Stimulated activated CD8-positive, alpha-beta memory T cell treated with anti-CD3 and anti-CD28 coated beads, Interleukin-4, amount 100 ng/mL, for 1 hour (primary cell): ENCODE measurements at places on chromosomes 2 and 18.
A peak's percentile ranks its signal among the peaks of the same experiment; 100 is the strongest.

DNA sequence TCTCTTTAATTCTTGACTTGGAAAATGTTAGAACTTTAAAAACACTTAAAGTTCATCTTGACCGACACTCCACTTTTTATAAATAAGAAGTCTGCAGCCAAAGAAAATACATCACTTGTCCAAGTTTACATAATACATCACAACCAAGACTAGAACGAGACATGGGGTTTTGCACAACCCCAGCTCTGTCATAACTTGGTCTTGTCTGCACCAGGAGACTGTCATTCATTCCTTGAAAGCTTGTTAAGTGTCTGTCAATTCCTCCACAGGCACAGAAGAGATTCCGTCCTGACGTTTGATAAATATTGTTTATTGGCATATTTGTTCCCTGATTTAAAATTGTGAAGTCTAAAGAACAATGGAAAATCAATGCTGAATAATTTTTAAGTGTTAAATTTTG, 139.5 kb upstream of the SETBP1 start:
- no peak for DNase-seq

GRCh38 chr2:212732860-212733259, 194.3 kb upstream of the ERBB4 start:
- DNase-seq, result no peak

- DNase-seq, result no peak
Observed at GRCh38 chr2:241562269-241562891, 3.8 kb downstream of the BOK start.

GRCh38 chr2:15945909-15946705, 5.8 kb downstream of the MYCN start:
- no peak for DNase-seq

- DNase-seq, result no peak
Observed at GRCh38 chr2:183229386-183229785, 105.1 kb downstream of the NUP35 start.

- no peak for DNase-seq
Observed at GRCh38 chr18:13558790-13559189, 167.6 kb downstream of the FAM210A start.

- DNase-seq, result peak; percentile 26
Observed at GRCh38 chr18:74040459-74041332, 106.9 kb downstream of the FBXO15 start.

- no peak for DNase-seq
Observed at GRCh38 chr18:57230861-57231585, 84.1 kb downstream of the BOD1L2 start.

DNA sequence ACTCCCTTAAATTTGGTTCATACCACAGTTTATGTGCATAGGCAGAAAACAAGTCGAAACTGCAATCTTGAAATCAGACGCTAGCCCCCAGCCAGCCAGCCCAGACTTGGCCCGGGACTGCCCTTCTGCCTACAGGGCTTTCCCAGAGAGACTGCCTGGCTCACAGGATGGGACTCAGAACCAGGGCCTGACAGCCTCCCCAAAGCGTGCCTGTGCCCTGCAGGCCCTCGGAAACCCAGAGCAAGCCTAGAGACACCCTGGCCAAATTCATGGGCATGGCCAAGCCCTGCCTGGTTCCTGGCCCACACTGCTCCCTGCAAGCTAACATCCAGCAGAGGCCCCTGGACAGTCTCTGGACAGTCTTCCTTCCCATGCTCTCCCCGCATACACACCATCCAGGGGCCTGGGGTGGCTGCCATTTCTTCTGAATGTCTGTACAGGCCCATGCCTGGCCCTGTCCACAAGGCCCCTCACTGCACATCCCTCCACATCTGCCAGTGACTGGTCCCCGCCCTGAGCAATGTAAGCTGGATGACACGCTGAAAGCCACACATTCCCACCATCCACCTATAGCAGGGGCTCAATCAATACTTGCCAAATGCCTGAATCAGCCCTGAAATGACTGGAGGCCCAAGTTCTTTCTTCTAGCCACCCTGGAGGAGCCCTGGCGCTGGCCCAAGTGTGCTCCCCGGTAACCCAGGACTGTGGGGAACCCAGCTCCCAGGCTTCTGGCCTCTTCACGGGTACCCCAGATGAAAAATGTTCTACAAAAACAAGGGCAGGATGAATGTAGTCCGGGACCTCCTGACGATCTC, 73.1 kb downstream of the HDAC4 start:
- DNase-seq, result no peak

DNA sequence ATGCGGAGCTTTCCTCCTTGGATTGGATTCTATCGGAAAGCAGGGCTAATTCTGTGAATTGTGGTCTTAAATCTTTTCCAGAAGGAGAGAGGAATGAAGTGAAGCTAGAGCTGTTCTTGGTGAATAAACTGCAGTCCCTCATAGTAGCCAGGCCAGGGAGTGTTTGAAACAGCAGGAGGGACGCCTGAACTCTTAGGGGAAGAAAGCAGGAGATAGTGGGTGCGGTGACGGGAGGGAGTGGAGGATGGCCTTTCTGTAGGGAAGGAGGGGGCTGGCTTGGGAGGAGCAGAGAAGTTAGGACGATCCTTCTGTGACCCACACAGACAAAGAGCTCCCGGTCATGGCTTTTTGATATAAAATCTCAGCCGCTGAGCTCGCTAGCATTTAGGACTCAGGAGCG, 47.5 kb upstream of the KCNF1 start:
- DNase-seq, result no peak

DNA sequence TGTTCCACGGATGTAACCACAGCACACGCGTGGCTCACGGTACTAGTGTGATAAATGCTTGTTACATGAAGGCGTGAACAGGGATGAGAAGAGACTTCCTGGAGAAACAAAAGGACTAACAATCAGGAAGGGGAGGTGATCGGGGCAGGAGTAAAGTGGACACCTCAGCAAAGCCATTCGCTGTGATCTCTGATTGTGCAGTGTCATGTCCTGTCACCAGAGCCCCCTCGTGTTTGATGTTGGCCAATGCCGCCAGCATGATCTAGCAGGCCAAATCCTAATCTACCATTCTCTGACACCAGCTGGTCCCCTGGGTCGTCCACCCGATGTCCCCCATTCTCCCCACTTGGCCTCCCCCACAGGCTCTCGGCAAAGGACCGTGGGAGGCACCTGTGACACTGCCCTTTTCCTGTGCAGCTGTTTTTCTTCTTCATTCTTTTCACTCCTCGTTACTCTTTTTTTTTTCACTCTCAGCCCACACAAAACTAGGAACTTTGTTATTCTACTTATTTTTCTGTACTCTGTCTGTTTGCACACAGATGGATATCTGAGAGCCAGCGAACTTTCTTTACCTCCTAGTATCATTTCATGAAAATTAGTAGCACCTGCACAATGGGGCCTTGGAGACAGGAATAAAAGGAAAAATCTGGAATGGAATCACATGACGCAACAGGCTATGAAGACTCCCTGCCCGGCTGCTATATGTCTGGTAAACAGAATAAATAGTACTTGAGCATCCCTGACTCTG, 146.8 kb downstream of the TGIF1 start:
- DNase-seq, result no peak

GRCh38 chr2:112962308-112963175, 15.3 kb upstream of the IL36G start:
- DNase-seq, result no peak

- DNase-seq, result no peak
Observed at GRCh38 chr2:63594660-63595059, 5.9 kb downstream of the MDH1 start.

GRCh38 chr2:64192664-64193105, 48.5 kb upstream of the PELI1 start:
- DNase-seq, result no peak

GRCh38 chr2:3575534-3576262, 638 bp downstream of the RPS7 start:
- peak; percentile 3 for DNase-seq

- no peak for DNase-seq
Observed at GRCh38 chr2:45984896-45985473, 312.2 kb upstream of the EPAS1 start.

DNA sequence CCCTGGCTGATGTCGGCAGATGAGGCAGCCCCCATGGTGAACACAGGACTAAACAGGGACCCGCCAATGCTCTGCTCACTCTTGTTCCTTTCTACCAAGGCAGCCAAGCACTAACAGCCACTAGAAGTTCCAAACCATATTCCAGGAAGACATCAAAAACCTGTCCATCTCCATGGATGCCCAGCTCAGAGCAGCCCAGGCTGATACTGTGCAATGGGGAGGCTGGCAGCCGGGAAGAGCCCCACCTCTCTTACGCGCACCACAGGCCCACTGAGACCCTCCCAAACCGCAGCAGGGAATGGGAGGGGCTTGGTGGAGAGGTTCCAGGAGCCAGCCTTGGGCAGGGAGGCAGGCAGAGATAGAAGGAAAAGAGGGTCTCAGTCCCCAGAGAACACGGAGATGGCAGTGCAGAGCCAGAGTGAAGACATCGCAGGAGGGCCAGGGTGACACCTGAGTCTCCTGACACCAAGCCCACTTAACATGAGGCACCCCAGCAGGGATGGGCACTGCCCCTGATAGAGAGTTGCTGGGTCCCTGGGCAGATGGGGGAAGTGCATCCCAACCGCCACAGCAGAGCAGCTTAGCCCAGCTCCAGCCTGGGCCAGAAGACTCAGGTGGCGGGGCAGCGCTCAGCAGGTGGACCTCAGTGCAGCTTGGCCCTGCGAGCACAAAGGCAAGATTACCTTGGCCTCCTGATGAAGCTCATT, 3.4 kb downstream of the HS6ST1 start:
- DNase-seq, result no peak

GRCh38 chr2:26913999-26914658, 56.3 kb upstream of the MAPRE3 start:
- DNase-seq, result no peak

GRCh38 chr2:40273734-40274182, 178.1 kb downstream of the SLC8A1 start:
- no peak for DNase-seq

DNA sequence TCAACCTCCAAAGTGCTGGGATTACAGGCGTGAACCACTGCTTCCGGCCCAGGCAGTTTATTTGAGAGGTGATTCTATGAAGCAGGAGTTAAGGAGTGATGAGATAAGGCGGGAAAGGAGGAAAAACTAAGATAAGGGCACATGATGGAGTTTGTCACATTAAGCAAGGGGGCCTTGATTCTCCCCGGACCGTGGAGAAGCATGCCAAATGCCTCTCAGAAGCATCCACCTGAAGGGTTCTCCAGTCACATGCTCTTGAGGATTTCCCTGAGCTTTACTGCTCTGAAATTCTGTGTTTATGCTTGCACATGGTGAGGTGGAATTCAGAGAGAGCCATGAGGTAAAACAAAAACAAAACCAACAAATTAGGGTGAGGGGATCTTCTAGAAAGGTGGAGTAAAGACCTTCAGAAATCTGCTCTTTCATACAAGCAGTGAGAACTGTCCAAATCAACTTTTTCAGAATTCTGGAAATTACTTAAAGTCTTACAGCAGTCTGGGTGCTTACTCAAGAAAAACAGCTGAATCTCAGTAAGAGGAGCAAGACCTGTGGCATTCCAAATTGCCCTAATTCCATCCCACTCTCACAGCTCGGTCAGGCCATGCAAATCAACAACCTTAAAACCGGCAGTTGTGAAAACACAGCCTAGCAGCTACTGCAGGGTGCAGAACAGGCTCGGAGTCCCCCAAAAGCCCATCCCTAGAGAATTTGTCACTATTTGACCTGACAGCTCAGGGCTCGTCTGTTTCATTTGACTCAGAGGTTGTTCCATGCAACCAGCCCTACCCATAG, 69.1 kb upstream of the CTLA4 start:
- DNase-seq, result no peak

- no peak for DNase-seq
Observed at GRCh38 chr2:216031960-216032689, 18.8 kb upstream of the MREG start.

GRCh38 chr18:6559296-6559695, 144.6 kb upstream of the L3MBTL4 start:
- no peak for DNase-seq

DNA sequence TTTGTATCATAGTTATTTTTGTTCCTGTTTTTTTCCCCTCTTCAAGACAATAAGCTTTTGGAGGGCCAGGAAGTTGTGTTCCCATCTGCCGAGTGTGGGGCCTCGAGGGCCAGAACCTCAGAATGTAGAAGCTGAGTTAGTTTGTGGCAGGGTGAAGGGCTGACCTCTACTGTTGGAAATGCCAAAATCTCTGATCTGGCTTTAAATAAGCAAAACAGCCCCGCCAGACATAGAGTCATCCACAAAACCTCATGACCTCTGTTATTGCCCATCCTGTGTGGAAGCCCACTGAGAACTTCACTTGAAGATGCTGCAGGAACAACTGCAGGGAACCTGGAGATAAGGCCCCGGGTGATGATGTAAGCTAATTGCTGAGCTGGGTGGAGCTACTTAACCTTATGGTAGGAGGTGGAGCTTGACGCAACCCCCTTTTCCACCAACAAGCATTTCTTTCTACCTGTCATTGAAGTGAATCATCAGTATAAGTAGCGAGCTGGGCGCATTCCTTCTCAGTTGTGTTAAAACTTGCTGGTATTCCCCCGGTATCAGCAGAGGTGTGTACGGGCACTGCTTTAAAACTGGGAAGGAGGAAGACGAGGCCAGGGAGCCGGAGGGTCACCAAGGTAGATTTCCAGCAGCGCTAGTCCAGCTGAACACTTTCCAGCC, 177.2 kb downstream of the NEDD4L start:
- DNase-seq, result no peak

- DNase-seq, result no peak
Observed at GRCh38 chr2:232839411-232840079, 30.5 kb upstream of the SNORC start.

DNA sequence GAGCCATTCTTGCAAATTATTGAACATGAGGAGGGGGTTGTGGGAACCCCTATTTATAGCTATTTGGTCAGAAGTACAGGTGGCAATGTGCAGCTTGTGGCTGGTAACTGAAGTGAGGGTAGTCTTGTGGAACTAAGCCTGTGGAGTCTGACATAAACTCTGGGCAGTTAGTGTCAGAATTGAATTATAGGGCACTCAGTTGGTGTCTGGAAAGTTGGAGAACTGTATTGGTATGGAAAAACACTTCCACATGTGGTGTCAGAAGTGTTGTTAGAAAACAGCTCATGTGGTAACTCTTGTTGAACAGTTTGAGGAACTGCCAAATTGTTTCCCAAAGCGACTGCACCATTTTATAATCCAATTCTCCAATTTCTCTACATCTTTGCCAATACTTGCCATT, 7.5 kb downstream of the RALBP1 start:
- DNase-seq, result no peak

DNA sequence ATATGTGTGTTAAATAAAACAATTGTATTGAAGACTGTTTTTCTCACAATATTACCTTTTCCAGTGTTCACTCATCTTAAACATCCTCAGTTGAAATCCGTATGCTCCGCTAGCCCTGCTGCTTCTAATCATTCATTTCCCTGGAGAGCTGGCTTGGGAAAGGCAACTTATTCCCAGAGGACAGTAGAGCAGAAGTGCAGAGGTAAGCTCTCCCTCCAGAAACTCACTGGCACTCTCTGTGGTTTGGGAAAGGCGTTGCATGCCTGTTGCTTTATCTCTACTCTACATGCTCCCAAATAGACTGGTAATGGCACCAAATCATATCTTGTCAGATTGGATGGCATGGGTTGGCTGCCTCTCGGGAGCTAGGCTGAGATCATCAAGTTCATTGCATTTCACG, 117.1 kb upstream of the BOD1L2 start:
- DNase-seq, result no peak

GRCh38 chr18:49613141-49613640, 51.3 kb downstream of the LIPG start:
- DNase-seq, result no peak
